ENCODE measurements at places on chromosomes 7 and 10.

DNA sequence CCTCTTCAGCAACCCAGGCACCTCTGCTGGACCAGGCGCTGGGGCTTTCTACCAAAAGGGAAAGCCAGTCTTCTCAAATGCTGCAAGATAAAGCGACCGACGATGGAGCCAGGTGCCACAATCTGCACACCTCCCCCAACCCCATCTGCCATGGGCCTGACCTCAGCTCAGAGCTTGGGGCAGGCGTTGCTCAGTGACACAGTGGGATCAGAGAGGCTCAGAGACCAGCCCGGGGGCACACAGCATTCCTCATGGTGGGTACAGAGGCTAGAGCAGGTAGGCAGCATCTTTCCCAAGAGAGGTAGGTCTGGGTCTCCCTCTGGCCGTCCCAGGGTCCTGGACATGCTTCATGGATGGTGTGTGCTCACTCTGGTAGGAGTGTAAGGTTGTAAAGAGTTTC, 56.3 kb downstream of the ZMIZ1 start:
- no peak for DNase-seq

- peak; percentile 87 for DNase-seq
Observed at GRCh38 chr10:97584060-97584797, at the start of gene HOGA1. Gene HOGA1 (plus strand): TSS chr10:97584389. CDS start chr10:97584704, 315 bp downstream.

DNA sequence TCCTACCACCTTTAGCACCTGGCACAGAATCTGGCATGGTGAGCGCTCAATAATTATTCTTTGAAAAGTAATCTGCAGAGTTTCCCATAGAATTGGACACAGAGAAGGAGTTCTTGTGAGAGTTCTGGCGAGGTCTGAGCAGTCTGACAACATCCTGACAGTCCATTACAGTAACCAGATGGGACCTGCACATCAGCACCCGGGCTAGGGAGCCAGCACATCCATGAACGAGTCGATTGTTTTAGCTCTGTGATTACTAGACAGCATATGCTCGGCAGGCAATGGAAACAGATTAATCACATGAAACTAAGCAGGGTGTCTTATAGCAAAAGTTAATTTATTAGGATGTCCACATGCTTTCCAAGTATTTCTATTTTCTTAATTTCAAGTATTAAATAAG, 96.7 kb downstream of the SEMA3D start:
- DNase-seq, result no peak

GRCh38 chr10:113124724-113125123, 174.7 kb downstream of the TCF7L2 start:
- DNase-seq, result no peak

GRCh38 chr10:60896810-60897209, 47.2 kb downstream of the RHOBTB1 start:
- DNase-seq, result no peak

DNA sequence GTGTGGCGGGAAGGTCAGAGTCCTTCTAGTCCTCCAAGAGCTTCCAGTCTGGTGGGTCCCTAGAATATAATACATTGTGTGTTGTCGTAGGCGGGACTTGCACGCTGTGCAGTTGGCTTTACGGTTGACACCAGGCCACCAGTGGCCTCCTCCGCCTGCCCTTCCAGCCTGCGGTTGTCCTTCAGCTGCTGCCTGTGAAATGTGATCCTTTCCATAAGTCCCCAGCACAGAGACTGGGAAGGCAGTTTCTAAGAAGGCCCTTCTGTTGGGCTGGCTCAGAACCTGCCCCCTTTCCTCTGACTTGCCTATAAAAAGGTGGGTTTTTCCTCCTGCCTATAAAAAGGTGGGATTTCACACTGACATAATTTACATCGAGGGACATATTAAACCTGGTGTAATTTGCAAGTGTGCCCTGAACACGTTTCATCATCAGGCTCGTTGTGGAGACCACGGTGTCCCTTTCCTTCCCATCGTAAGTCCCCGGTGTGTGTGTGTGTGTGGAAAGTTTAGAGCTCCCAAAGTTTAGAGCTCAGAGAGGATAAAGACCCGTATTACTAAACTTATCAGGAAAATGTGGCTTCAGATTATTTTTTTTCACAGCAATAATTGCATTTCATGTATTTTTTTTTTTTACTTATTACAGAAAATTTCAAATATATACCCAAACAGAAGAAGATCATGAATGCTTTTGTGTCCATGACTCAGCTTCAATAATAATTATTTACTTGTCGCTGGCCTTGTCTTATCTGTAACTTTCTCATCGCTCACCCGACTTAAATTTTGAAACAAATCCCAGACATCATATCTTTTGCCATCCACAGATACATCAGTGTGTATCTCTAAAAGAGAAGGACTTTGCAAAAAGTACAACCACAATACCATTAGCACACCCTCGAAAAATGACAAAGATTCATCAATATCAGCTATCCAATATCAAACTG, 45.1 kb downstream of the CUX1 start:
- no peak for DNase-seq

- no peak for DNase-seq
Observed at GRCh38 chr7:116231949-116232348, 21.6 kb downstream of the TES start.

DNA sequence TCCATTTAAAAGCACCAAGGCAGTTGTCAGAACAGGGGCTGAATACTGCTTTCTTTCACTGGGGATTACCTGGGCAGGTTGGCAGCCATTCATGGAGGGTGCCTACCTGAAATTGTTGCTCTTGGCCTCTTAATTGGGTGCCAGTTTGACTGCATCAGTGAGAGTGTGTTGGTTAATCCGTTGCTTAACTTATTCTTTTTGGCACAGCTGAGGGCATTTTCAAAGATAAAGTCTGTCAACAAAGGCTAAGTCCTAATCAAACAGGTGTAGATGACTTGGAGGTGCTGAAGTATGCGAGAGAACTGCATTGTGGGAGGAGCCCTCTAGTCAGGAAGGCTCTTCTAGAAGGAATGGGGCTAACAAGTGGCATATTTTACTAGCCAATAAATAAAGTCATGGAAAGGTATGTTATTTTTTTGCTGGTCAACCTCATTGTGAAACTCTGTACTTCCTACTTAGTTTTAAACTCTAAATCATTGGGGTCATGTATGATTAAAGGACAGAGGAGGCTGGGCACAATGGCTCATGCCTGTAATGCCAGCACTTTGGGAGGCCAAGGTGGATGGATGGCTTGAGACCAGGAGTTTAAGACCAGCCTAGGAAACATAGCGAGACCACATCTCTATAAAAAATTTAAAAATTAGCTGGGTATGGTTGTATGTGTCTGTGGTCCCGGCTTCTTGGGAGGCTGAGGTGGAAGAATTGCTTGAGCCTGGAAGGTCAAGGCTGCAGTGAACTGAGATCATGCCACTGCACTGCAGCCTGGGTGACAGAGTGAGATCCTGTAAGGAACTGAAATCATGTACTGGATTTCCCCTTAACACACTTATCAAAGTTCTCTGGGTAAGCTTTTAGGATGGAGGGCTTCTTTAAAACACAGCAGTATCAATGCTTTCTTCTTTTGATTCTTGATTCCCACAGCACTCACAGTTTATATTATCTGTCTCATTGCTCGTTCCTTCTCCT, 134.1 kb downstream of the LRMDA start:
- no peak for DNase-seq

- no peak for DNase-seq
Observed at GRCh38 chr7:47521816-47522561, 59.9 kb downstream of the TNS3 start.

DNA sequence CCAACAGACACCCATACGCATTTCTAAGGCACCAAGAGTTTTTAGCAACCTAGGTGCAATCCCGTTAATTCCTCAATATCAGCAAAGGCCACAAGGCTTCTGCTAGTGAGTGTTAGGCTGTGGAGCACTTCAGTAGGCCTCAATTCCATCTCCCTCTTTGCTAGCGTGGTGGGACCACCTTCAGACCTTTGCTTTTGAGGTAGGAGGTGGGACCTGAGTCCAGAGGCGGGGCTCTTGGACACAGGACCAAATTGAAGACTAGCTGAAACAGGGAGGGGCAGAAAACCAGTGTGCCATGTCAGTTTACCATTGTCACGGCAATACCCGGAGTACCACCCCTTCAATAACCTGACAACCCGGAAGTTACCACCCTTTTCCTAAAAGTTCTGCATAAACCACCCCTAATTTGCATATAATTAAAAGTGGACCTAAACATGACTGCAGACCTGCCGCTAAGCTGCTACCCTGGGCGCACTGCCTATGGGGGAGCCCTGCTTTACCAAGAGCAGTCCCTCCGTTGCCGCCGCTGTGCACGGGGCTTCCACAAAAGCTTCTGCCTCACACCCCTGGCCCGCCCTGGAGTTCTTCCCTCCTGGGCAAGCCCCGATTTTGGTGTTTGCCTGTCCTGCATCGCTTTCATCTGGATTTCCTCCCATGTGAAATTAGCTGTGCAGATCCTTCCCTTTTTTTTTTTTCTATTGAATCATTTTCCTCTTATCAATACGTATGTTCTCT, 41.1 kb upstream of the EN2 start:
- DNase-seq, result no peak

- no peak for DNase-seq
Observed at GRCh38 chr7:117308891-117309290, 14.0 kb downstream of the WNT2 start.

DNA sequence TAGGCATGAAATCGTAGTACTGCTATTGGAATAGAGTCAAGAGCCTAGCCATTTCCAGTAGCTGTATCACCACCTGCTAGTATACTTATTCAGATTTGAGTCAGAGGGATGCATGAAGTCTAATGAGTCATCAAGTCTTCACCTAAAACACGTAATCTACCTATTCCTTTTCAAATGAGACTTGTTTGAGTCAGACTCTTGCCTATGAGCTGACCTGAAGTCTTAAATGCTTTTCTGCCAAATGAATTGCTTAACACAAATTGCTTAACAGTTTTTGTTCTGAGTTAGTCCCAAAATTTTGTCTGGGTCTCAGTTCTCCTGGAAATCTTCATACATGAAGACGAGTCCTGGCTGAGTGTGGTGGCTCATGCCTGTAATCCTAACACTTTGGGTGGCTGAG, 165.2 kb downstream of the GNAT3 start:
- DNase-seq, result peak; percentile 23

GRCh38 chr7:112876877-112877276, 86.7 kb upstream of the TMEM168 start:
- DNase-seq, result no peak

- no peak for DNase-seq
Observed at GRCh38 chr7:108408296-108408991, 47.8 kb downstream of the NRCAM start.

GRCh38 chr7:135995748-135996147, 18.6 kb upstream of the MTPN start:
- DNase-seq, result no peak

DNA sequence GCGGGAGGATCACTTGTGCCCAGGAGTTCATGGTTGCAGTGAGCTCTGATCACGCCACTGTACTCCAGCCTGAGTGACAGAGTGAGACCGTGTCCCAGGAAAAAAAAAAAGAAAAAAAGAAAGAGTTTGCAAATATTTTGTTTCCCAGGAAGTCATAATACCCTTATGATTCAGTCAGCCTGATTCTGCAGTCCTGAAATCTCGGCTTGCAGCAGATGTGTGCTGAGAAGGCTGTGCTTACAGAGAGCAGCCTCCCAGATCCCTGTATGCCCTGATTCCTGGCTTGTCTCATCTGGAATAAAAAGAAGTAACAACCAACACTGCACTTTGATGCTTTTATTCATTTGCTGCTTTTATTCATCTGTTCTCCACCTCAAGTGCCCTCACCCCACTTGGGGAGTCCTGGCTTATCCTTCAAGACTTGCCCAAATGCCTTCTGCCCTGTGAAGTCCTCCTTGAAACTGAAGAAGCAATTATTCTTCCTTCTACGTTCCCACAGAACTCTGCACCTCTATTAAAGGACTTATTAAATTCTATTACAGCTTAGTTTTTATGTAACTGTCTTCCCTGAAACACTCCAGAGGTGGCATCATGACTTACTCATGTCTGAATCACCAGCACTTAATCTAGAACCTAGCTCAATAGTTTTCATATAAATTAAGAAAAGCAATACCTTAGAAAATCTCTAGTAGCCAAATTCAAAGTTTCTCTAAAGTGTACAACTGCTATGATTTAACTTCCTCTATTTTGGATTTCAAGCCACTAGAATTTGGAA, 27.7 kb upstream of the BPGM start:
- no peak for DNase-seq

- no peak for DNase-seq
Observed at GRCh38 chr7:7422641-7423040, 113.0 kb downstream of the COL28A1 start.

- DNase-seq, result no peak
Observed at GRCh38 chr7:85133560-85133959, 53.3 kb downstream of the SEMA3D start.

GRCh38 chr7:116528008-116528789, 3.4 kb downstream of the CAV1 start:
- DNase-seq, result peak; percentile 83

- no peak for DNase-seq
Observed at GRCh38 chr7:53600296-53600695, 564.9 kb downstream of the POM121L12 start.

- no peak for DNase-seq
Observed at GRCh38 chr7:53504914-53505313, 469.5 kb downstream of the POM121L12 start.

- DNase-seq, result no peak
Observed at GRCh38 chr7:362402-363096, 72.6 kb downstream of the FOXL3 start.

- DNase-seq, result no peak
Observed at GRCh38 chr7:137836541-137836940, 10.2 kb downstream of the DGKI start.

DNA sequence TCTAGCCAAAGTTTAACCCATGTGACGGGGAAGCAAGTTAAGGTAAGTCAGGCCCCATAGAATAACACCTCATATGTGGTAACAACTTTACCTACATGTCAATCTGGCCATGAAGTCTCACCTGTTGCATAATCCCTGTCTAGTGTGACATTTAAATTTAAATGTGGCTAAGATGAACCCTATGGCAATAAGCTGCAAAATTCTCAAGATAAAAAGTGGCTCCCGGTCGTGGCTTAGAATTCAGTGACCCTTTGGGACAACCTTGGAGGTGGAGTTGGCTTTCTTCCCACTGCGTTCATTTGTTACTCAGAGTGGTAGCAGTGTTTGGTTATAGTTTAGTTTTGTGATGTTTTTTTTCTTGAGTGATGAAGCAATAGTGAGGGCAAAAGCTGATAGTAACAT, 90.6 kb downstream of the ARID5B start:
- DNase-seq, result no peak

GRCh38 chr10:123429706-123430221, 236.4 kb upstream of the GPR26 start:
- DNase-seq, result no peak

DNA sequence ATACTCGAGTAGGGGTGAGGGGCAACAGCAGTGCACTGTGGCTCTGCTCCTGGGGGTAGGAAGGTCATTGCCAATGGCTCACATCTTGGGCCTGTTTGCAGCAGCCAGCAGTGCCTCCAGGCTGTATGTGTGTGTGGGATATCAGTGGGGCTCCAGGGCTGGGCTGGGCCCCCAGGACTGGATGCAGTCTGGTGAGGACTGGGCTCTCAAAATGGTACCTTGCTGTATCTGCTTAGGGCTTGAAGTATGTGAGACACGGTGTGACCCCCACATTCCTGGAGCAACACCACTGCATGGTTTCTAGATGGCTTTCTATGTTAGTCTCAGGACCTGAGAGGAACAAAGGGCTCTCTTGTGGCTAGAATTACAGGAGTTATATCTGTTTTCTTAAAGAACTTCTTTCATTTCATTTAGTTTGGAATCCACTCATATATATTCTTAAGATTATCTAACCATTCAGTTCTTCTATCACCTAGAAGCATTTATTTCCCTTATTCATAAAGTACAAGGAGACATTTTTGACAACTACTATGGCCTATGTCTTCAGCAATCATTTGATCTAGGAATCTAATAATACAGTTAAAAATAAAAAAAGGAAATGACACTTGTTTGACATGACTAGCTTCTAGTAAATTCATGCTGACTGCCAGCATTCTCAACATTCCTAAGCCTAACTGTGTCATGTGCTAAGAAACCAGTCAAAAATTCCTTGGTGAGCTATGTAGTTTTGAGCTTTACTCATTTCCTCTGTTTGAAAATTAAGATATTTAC, 443.2 kb upstream of the SEMA3A start:
- DNase-seq, result no peak

Measured in tibial artery (tissue), 4 donors.